Activated CD8-positive, alpha-beta T cell treated with anti-CD3 and anti-CD28 coated beads for 36 hours (primary cell): ENCODE measurements at places on chromosomes 13 and 19.

DNA sequence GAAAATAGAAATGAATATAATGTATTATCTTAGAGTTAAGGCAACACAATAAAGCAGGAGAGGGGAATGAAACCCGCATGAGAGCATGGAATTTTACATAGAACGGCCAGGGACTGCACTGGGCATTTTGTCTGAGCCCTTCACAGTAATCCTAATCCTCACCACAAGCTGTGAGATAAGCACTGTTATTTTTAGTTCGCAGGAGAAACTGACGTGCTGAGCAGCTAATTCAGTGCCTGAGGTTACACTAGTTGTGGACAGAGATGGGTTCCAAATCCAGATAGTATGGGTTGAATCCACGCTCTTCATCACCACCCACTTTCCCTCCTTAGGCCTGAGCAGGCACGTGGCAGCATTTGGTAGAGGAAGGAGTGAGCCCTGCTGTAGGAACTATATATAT is 24.8 kb upstream of the ZNF527 start:
- DNase-seq, result no peak

GRCh38 chr19:30752201-30752600 is 380.0 kb downstream of the ZNF536 start:
- DNase-seq, result no peak

DNA sequence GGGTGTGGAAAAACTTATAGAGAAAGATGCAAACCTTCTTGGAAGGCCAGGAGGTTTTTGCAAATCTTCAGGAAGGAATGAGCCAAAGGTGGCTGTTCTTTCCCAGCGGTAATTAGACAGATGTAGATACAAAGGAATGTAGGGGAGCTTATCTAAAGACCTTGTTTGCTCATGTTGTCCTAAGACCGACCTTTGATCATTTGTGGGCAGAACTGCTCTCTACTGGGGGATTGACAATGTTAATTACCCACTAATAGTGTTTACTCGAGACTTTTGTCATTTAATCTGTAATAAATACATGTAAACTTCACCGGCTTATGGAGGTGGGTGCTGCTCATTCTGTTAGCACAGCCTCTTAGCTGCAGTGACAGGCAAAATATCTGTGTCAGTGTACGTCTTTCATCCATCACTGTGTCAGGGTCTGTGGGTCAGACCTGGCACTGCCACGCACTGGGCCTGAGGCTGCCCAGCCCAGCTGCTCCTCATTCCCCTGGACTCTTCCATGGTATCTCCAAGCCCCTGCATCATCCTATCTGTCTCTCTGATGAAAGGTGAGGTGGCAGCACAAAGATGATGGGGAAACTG is 68.3 kb downstream of the ZNF431 start:
- no peak for DNase-seq

DNA sequence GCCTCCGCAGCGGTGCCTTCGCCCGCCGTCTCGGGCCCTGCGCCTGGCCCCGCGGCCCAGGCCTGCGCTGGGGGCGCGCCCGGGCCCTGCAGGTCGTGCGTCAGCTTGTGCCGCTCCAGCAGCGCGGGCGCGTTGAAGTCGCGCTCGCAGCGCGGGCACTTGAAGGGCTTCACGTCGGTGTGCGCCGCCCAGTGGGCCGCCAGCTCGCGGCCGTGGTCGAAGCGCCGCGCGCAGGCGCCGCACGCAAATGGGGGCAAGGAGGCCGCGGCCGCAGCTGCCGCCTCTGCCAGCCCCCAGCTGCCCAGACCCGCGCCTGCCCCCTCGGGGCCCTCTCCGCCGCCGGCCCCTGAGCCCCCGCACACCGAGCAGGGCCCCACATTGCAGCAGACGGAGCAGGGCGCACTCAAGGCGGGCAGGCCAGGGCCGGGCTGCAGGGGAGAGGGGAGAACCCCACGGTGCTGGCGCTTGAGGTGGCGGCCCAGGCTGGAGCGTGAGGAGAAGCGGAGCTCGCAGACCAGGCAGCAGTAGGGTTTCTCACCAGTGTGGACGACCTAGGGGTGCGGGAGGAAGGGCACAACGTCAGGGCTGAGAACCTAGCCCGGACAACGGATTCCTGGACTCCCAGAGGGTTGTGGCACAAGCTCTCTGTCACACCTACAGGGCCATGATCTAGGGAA is 6.1 kb downstream of the FIZ1 start:
- DNase-seq, result no peak
